CMK (cell line): ENCODE measurements at places on chromosomes 2 and 18.

GRCh38 chr18:35479911-35480586, 17.7 kb downstream of the INO80C start:
- no peak for DNase-seq

DNA sequence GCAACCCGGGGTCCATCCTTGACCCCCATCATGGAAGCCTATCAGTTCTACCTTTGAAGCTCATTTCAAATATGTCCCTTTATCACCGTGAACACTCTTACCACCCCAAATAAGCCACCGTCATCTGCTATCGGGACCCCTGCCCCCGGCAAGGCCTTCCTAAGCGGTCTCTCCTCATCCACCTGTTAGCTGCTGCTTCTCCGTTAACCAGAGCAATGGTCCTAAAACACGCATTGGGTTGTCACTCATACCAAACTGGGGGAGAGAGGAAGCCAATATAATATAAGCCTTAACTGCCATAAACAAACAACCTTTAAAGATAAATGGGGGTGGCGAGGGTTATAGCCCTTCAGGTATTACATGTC, 680 bp downstream of the ASNSD1 start:
- DNase-seq = no peak

GRCh38 chr2:214807653-214808052, 1.8 kb downstream of the BARD1 start:
- DNase-seq = no peak

DNA sequence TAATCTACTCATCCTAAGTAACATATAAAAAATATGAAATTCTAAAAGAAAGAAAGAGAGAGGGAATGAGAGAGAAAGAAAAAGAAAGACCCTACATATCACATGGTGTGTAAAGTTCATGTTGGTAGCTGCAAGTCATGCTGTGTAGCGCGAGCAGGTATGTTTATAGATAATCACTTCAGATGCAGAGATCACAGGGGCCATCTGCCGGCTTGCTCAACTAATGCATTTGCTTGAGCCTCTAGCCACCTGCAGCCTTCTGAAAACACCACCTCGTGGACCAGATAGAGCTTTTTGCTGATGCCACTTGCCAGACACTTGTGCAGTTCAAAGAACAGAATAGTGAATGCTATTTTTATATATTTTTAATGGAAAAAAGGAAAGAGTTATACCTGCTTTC, 37.6 kb downstream of the CDH7 start:
- DNase-seq = no peak

- no peak for DNase-seq
Measured at GRCh38 chr18:9649164-9649540, 34.8 kb upstream of the PPP4R1 start.

- DNase-seq = no peak
Measured at GRCh38 chr2:643334-643733, 33.9 kb downstream of the TMEM18 start.

GRCh38 chr2:75134860-75135259, 64.5 kb downstream of the TACR1 start:
- DNase-seq = no peak

DNA sequence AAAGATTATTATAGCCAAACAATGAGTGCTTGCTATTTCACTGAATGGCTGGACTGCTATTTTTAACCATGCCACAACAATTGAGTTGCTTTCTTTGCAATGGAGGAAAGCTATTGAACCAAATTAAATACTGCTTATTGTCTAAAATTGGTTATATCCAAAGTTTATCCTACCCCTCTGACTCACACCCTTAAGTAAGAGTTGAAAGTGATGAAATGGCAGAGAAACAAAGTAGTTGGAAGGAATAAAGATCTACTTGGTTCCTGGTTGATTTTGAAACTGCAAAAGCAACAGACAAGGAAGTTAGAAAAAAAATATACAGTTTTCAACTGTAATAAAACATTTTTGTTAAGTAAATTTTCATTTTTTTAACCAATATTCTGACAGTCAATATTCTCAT, 47.5 kb downstream of the EML4 start:
- no peak for DNase-seq

DNA sequence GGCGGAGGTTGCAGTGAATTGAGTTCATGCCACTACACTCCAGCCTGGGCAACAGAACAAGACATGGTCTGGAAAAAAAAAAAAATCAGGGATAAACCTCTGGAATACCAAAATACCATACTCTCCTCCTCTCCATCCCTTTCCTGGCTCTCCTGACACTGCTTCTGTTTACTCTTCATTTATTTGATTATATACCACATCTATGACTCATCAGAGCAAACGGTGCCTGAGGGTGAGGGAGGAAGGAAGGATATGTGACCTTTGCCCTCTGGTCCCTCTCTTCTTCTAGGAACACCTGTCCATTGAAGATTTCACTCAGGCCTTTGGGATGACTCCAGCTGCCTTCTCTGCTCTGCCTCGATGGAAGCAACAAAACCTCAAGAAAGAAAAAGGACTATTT, 30.0 kb downstream of the VIL1 start:
- no peak for DNase-seq

- no peak for DNase-seq
Measured at GRCh38 chr2:133682347-133682746, 114.1 kb upstream of the NCKAP5 start.

GRCh38 chr2:30796699-30797098, 10.5 kb downstream of the CAPN13 start:
- no peak for DNase-seq

DNA sequence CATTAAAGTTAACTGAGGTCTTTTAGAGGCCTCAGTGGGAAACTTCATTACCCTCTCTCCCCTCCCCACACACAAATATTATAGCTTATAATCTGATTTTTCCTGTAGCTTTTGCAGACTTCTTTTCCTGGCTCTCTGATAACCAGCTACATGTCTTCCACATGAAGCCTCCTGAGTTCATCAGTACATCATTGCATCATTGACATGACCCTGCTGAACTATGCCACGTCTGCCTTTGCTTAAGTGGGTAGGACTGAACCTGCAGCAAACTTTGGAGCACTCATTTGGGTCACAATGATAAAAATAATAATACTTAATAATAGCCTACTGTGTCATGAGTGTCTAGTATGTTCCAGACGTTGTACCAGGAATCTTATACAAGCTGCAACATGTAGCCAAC, 7.0 kb downstream of the CRYGA start:
- no peak for DNase-seq

DNA sequence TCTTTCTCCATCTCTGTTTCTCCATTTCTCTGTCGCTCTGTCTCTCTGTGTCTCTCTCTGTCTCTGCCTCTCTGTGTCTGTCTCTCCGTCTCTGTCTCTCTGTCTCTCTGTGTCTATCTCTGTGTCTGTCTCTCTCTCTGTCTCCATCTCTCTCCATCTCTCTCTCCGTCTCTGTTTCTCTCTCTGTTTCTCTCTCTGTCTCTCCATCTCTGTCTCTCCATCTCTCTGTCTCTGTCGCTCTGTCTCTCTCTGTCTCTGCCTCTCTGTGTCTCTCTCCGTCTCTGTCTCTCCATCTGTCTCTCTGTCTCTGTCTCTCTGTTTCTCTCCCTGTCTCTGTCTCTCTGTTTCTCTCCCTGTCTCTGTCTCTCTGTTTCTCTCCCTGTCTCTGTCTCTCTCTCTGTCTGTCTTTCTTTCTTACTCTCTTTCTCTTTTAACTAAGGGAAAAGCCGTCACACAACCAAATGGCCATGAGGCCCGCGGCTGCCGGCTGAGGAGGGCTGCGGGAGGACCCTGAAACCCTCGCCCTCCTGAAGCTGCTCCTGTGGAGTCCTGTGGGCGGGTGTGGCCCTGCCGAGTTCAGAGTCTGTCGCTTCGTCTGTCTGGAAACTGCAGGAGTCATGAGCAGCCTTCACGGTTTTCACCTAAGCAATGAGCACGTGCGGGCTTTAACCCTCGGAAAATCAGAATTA, 29.3 kb downstream of the NFATC1 start:
- DNase-seq = no peak

GRCh38 chr2:23497063-23497462, 112.1 kb downstream of the KLHL29 start:
- DNase-seq = no peak

GRCh38 chr2:144151405-144151804, 368.5 kb downstream of the ZEB2 start:
- DNase-seq = no peak

DNA sequence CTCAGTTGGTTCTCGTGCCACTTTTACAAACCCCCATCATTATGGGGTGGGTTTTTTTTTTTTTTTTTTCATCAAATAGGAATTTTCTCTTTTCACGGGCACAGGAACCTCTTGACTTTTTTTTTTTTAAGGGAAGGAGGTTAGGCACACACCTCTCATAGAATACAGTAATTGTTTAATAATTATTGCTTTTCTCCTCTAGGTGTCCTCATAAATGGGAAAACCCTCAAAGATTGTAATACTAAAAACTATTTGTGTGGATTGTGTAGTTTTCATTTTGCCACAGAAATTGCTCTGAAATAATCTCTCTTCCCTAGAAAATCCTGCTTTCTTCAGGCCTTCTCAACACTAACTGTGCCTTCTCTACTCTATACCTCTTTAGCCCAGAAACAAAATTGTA, 147.3 kb downstream of the GREB1L start:
- no peak for DNase-seq

DNA sequence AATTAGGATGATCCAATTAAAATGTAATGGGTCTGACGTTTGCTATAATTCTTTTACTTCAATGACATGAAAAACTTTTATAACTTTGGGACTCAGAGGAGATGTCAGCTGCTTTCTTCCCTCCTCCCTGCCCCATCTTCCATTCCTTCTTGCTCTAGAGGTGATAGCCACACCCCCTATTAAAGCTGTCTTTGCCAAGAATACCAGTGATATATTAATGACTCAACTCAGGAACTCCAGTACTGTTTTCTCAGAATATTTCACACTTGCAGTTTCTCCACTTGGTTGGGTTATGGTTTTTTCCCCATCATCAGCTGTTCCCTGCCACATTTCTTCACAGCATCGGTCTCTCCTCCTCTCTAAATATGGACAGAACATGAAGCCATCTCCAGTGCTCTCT, 184.0 kb downstream of the KCNE4 start:
- DNase-seq = no peak
